Right ventricle myocardium inferior (tissue), 1 donor: ENCODE measurements at places on chromosomes 5 and 9. TPM values are rescaled to one million over a fixed set of nuclear protein-coding genes. Genes with fewer than 3 reads are reported as not detected.
A peak's percentile ranks its signal among the peaks of the same experiment; 100 is the strongest.

DNA sequence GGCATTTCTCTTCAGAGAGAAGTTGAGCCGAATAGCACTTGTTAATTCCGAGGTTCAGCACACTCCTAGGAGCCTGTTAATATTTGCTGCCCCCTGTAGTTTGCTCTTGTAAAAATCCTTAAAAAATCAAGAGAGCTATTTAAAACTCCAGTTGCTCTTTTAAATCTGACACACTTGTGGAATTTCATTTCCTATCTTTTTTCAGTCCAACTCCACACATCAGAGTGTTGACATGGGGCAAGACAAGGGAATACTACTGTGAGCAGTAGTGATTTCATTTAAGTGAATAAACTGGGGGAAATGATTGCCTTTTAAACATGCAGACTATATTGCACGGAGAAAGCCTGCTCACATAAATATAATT is 1096.3 kb upstream of the DMAC1 start:
- DNase-seq = no peak

GRCh38 chr5:95697781-95698681 is 15.2 kb upstream of the SPATA9 start:
- DNase-seq = no peak

GRCh38 chr5:134003817-134004625 is 754 bp downstream of the VDAC1 start:
- DNase-seq = peak; percentile 86

The CCDC183 gene
- total RNA-seq = 1.6 TPM

GRCh38 chr5:133781436-133782225 is 169.3 kb upstream of the FSTL4 start:
- DNase-seq = no peak

The CNTNAP3B gene
- 6.8 TPM for total RNA-seq

DNA sequence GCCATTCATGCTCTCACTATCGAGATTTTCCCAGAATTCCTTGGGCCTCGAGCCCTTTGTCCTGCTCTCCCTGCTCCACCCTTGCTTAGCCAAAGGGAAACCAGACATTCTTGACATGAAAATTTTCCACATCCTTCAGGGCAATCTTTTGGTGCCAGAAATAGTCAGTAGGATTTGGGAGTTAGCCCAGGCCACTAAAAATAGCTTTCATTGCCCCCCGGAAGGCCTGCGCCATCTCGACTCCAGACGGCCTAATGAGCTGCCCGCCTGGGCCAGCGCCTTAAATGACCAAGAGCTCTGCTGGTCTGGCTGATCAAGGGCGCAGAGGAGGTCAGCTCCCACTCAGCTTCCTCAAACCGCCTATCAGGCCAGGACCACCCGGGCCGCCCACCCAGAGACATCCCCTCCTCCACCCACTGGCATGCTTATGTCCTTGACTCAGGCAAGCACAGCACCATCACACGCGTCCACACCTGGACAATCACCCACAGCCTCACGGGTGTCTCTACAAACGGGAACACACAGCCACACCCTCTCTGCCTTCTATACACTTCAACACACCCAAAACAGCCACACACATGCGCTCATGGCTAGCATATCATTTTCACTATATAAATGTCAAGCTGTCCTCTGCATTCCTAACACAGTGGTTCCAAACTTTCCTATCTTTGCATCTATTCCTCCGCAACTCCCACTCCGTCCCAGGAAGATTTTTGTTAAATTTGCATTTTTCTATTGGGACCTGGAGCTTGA is 20.9 kb downstream of the DUSP1 start:
- no peak for DNase-seq

DNA sequence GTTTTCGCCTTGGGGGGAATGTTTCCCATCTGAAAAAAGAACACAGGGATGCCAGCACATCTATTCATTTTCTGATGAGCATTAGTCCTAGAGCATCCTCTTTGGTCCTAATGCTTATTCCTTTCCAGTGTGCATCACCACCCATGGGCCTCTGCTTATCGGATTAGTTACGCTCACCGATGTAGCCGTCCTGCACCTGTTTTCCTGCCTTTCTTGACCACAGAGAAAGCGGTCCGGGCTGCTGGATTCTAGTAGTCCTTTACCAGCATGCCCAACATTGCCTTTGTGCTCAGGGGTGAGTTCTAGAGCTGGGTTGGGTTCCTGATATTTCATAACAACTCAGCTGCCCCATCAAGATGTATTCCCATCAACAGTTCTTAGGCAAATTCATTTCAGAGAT is 2084.5 kb upstream of the C9orf72 start:
- DNase-seq = no peak
